ENCODE measurements at places on chromosomes 5 and 9.

DNA sequence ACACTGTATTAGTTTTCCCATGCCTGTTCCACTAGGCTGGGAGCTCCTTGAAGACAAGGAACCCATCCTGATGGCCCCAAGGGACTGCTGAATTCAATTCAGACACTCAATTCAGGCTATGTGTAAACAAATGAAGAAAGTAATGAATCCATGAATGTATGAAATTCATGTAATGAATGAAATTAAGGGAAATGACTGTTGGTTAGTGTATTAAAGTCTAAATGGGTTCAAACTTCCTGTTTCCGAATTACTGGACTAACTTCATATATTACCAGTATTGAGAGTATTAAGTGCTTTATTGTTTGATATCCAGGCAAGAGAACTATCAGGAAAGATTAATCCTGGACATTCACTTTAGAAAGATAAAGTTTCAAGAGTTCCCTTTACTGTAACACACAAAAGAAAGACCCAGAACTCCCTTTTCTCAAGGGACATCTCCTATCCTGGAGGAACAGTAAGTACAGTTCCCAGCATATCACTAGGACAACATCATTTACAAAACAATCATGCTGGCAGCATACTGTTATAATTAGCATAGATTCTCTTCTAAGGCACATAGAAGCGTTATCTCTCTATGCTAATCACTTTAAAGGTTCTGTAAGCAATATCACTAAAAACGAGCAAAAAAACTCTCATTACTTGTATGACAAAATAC lies 28.5 kb upstream of the IFNK start:
- no peak for DNase-seq

DNA sequence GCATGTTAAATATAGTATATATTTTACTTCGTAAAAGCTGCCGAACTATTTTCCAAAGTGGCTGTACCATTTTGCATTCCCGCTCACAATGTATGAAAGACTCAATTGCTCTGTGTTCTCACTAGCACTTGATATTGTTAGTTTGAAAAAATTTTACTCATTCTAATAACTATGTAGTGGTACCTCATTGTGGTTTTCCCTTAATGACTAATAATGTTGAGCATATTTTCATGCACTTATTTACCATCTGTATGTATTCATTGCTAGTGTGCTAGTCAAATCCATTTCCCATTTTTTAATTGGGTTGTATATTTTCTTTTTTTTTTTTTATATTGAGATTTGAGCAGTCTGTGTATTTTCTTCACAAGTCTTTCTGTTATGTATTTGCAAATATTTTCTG lies 58.4 kb downstream of the RANBP17 start:
- DNase-seq = no peak

- no peak for DNase-seq
Observed at GRCh38 chr9:74772121-74772520, 115.6 kb downstream of the TRPM6 start.

DNA sequence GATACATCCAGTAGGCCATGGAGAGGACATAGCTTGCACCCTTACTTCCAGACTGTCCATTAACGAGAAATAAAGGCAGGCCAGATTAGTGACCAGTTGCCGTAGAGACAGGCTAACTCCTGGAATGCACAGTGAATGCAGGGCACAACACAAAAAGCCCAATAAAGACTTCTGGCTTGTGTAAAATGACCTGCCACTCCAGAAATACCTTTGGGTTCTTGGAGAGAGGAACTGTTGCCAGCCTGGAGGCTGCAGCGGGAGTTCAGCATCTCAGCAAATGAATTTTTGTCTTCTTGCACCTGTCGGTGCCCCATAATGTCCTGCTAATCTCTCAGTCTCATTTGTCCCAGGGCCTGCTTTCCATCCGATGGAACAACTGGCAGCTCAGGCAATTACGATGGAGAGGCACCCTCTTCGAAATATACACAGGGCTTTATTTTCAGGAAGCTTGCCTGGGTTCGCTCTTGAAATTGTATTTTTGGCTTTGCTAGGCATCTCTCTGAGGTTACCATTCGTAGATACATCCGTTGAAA lies 538.8 kb upstream of the ZNF462 start:
- no peak for DNase-seq
